ENCODE measurements at places on chromosomes 16 and 17.
A peak's percentile ranks its signal among the peaks of the same experiment; 100 is the strongest.

- DNase-seq, result no peak
Measured at GRCh38 chr16:27102701-27103575, 36.2 kb downstream of the C16orf82 start.

GRCh38 chr16:54425068-54425467 lies 138.5 kb upstream of the IRX3 start:
- no peak for DNase-seq

GRCh38 chr16:87701078-87701460 lies 64.7 kb downstream of the KLHDC4 start:
- no peak for DNase-seq

GRCh38 chr16:79136955-79137354 lies 463.6 kb downstream of the MAF start:
- DNase-seq, result no peak

GRCh38 chr16:566475-567372 lies at the start of gene NHLRC4:
Gene NHLRC4 (plus strand): TSS chr16:567005. CDS start chr16:568048, 1,043 bp downstream.
- DNase-seq, result peak; percentile 19

DNA sequence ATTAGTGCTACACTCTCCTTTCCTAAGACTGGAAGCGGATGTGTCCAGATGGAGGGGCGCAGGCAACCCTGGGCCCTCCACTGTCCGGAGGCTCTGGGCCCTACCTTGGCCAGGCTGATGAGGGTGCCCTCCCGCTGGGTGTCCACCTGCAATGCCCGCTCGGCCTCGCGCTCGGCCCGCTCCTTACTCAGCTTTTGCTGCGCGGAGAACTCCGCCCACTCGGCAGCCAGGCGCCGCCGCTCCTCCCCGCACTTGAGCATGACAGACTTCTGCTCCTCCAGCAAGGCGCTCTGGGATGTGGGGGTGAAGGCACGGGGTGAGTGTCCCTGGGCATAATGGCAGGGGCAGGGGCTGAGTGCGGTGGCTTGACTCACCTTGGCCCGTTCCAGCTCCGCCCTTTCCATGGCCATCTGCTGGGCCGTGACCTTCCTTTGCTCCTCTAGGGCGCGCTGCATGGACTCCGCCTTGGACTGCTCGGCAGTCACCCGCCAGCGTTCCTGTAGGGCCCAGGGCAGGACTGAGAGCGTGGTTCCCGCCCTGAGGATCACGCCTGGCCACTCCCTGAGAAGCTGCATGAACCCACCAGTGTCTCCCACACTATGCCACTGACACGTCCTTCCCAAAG lies 10.1 kb upstream of the MRPL38 start:
- no peak for DNase-seq

GRCh38 chr16:66342294-66342900 lies 24.1 kb upstream of the CDH5 start:
- DNase-seq, result no peak

GRCh38 chr16:4690946-4691665 lies 2.3 kb upstream of the NUDT16L1 start:
- DNase-seq, result no peak

DNA sequence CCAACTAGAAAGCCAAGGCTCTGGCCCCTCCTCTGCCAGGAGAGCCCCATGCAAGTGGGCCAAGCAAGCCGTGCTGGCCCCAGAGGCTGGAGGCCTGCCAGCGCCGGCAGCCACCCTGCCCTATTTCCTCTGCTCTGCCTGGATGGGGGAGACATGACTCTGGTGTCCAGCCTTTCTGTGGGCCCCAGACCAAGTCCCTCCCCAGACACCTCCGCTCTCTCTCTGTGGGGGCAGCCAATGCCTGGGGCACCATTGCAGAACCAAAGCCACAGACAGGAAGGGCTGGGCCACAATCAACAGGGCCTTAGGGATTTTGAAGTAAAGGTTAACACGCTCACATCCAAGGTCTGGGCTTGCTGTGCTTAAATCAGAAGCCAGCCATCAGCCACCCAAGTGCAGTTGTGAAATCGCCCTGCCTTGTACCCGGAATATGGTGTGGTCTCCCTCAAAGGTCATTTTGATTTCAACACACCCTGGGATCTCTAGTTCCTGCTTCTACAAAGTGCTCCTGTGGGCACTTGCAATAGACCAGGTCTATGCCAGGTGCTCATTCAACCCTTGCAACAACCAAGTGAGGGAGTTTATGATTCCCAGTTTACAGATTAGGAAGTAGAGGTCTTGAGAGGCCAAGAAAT lies 63.5 kb upstream of the TEX2 start:
- DNase-seq, result no peak

DNA sequence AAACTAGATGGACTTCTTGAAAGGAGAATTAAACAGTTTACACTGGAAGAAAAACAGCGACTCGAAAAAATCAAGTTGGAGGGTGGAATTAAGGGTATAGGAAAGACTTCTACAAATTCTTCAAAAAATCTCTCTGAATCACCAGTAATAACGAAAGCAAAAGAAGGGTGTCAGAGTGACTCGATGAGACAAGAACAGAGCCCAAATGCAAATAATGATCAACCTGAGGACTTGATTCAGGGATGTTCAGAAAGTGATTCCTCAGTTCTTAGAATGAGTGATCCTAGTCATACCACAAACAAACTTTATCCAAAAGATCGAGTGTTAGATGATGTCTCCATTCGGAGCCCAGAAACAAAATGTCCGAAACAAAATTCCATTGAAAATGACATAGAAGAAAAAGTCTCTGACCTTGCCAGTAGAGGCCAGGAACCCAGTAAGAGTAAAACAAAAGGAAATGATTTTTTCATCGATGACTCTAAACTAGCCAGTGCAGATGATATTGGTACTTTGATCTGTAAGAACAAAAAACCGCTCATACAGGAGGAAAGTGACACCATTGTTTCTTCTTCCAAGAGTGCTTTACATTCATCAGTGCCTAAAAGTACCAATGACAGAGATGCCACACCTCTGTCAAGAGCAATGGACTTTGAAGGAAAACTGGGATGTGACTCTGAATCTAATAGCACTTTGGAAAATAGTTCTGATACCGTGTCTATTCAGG lies 85.0 kb downstream of the C17orf58 start:
- DNase-seq, result no peak

- DNase-seq, result no peak
Measured at GRCh38 chr16:85583491-85584181, 29.5 kb upstream of the GSE1 start.

GRCh38 chr16:57611706-57612105 lies 16.7 kb upstream of the ADGRG1 start:
- no peak for DNase-seq

- no peak for DNase-seq
Measured at GRCh38 chr17:11182430-11182829, 58.6 kb upstream of the SHISA6 start.

DNA sequence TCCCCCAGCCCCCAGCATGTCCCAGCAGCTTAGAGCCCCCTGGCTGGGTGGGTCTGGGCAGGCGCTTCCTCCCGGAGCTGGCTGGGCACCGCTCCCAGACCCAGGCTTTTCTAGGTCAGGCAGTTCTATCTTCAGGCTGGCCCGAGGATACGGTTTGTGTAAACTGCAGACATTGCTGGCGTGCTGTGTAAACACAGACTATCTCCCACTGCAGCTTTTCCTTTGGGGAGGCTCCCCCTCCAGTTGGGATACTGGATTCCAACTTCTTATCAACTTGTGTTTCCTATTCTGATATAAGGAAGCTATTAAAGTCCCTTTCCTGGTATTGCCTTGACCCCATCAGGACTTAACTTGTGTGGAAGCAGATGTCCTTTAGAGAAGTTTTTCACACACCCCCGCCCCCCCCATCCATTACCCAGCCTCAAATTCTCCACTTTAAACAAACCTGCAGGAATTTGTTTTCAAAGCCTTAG lies 18.3 kb upstream of the GNA13 start:
- DNase-seq, result no peak

- no peak for DNase-seq
Measured at GRCh38 chr16:47978491-47979163, 177.2 kb downstream of the ABCC12 start.

DNA sequence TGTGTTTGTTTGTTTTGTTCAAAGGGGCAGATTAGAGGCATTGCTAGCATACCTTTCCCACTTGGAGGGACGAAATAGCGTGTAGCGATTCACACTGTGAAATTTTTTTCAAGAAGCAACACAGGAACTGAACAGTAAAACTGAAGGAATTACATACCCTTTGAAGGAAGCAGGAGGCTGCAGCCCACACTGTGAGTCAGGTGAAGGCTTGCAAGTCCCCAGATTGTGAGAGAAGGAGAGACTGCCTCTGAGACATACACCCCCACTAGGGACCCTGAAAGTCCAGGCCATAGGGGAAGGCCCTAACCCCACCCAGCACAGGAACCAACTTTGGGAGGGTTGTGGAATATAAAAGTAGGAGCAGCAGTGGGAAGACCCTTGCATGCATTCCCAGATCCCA lies 69.6 kb upstream of the HS3ST3A1 start:
- no peak for DNase-seq

GRCh38 chr16:85912211-85912974 lies 13.4 kb downstream of the IRF8 start:
- no peak for DNase-seq

- DNase-seq, result no peak
Measured at GRCh38 chr16:46859719-46860152, 24.4 kb upstream of the GPT2 start.

- DNase-seq, result no peak
Measured at GRCh38 chr16:50190292-50190691, 37.2 kb downstream of the TENT4B start.

- DNase-seq, result no peak
Measured at GRCh38 chr17:27379888-27380533, 76.2 kb upstream of the KSR1 start.

GRCh38 chr17:63624531-63624880 lies 2.3 kb downstream of the MAP3K3 start:
- no peak for DNase-seq

GRCh38 chr17:57010487-57010886 lies 32.6 kb downstream of the SCPEP1 start:
- DNase-seq, result no peak

DNA sequence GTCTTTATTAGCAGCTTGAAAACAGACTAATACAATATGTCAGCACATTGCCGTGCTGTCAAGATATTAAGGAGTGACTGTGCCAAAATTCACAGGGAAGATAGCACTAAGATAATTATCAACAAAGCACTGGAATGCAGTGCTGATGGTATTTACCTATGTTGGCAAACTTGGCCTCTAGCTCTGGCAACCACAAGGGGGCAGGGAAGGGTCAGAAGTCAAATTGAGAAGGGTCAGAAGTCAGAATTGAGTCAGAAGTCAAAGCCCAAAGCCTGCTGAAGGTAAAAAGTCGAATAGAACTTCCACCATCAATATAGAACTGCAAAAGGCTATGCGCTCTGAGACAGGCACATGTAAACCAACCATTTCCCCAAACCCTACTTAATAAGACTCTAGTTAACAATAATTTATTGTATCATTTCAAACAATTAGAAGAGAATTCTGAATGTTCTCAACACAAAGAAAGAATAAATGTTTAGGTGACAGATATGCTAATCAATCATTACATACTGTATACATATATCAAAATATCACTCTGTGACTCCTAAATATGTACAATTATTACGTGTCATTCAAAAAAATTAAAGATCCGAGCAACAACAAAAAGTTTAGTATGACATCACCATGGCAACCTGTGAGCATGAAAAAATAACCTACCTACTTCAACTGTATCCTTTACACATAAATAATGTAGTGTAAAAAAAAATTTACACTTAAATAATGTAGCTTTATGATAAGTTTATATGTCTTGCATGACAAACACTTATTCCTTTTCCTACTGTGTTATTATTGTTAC lies 916.1 kb downstream of the KCNJ2 start:
- DNase-seq, result no peak

DNA sequence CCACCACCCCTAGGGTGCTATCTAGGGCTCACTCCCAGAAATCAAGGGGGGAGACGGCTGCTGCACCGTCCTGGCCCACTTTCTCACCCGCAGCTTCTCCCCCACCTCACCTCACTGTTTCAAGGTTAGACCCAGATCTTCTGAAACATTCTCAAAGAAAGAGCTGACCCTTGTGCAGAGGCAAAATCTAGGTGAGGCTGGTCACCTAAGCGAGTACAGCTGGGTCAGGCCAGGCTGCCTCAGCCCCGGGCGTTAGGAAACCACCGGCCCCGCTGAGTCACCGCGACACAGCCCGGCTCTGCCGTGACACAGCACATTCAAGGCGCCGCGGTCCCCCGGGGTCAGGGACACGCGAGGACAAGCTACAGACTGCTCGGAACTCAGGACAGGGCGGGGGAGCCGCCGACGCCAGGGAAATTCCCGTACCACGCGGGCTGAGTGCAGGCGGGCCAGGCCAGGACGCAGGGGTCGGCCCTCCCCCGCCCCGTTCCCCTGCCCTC lies 27.1 kb downstream of the GNPTG start:
- DNase-seq, result peak; percentile 31

GRCh38 chr17:57939797-57940196 lies 15.4 kb downstream of the CUEDC1 start:
- no peak for DNase-seq

GRCh38 chr17:16913463-16913862 lies 58.5 kb downstream of the TNFRSF13B start:
- DNase-seq, result no peak

DNA sequence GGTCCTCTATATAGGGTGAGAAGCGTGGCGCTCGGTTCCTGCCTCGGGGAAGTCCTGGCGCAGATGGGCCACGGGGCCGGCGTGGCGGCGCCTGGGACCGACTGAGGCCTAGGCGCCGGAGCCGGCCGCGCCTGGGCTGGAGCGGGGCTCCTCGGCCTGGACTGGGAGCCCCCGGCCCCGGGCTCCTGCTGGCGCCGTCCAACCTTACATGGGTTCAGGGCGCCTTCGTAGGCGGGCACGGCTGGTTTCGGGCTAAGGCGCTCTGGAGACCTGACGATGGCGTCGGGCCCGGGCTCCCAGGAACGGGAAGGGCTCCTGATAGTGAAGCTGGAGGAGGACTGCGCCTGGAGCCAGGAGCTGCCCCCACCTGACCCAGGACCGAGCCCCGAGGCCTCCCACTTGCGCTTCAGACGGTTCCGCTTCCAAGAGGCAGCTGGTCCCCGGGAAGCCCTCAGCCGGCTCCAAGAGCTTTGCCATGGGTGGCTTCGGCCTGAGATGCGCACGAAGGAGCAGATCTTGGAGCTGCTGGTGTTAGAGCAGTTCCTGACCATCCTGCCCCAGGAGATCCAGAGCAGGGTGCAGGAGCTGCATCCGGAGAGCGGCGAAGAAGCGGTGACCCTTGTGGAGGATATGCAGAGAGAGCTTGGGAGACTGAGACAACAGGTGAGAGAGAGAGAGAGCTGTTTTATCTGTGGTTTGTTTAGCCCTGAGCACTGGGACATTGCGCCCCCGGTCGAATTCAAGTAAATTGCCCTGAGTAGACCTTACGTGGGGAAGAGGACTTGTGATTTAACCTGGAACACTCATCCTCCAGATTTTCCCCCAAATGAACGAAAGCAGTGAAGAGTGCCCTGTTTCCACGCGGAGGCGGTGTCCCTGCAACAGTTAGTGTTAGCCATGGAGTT lies 504 bp downstream of the ZNF263 start:
- no peak for DNase-seq

GRCh38 chr17:43547189-43547550 lies 1.0 kb upstream of the ETV4 start:
- DNase-seq, result no peak

GRCh38 chr17:27475981-27476895 lies 20.0 kb downstream of the KSR1 start:
- DNase-seq, result no peak

GRCh38 chr17:8745586-8746500 lies 1.2 kb upstream of the CCDC42 start:
- DNase-seq, result peak; percentile 69

GRCh38 chr17:77489893-77490255 lies 349.1 kb downstream of the SEC14L1 start:
- DNase-seq, result no peak

GRCh38 chr17:57001541-57001940 lies 23.6 kb downstream of the SCPEP1 start:
- DNase-seq, result no peak

GRCh38 chr17:51419476-51419875 lies 159.1 kb downstream of the UTP18 start:
- DNase-seq, result no peak

Data from effector CD8-positive, alpha-beta T cell (primary cell).